ENCODE measurements at places on chromosomes 12 and 14. TPM values are rescaled to one million over a fixed set of nuclear protein-coding genes. Genes with fewer than 3 reads are reported as not detected.
A peak's percentile ranks its signal among the peaks of the same experiment; 100 is the strongest.

- H3K36me3 ChIP-seq: no peaks in the 10 kb centered on the region
- no peak overlapping the region for H3K4me3 ChIP-seq
These were observed 3.6 kb upstream of the NINJ2 start for GRCh38 chr12:666766-667308.

DNA sequence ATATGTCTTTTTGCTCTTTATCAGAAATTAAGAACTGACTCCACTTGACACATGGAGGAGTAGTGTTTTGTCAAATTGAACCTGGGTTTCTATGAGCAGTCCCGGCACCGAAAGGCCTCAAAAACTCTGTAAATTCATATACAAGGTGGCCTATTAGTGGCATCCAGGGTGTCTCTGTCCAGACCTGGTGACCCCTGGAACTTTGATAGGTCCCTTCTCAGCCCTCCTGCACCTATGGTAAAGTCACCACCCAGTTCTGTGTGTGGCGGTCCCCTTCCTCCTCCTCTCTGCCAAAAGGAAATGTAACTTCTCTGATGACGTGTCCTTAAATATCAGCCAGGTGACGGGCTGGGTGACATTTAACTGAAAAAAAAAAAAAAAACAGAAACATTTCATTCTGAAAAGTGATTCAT, 204.0 kb upstream of the FOXN3 start:
- H3K4me1 ChIP-seq: no peaks in the 10 kb centered on the region
- H3K27me3 ChIP-seq: no peaks in the 10 kb centered on the region
- no peak overlapping the region for H3K4me3 ChIP-seq
- H3K36me3 ChIP-seq: no peaks in the 10 kb centered on the region
- DNase-seq: no peak
- H3K27ac ChIP-seq: peak overlapping the region; percentile 68

- H3K4me1 ChIP-seq: no peaks in the 10 kb centered on the region
- peaks cover 7% of the 10 kb centered on the region for H3K36me3 ChIP-seq
- H3K27me3 ChIP-seq: no peaks in the 10 kb centered on the region
- H3K27ac ChIP-seq: no peak overlapping the region
These were observed 227.1 kb downstream of the TRHDE start for GRCh38 chr12:72499244-72499643.

- no peak overlapping the region for H3K4me3 ChIP-seq
- no peaks in the 10 kb centered on the region for H3K4me1 ChIP-seq
- H3K27ac ChIP-seq: no peak overlapping the region
- no peaks in the 10 kb centered on the region for H3K36me3 ChIP-seq
- DNase-seq: no peak
- no peaks in the 10 kb centered on the region for H3K27me3 ChIP-seq
These were observed 47.5 kb upstream of the DYNC1H1 start for GRCh38 chr14:101916816-101917412.

DNA sequence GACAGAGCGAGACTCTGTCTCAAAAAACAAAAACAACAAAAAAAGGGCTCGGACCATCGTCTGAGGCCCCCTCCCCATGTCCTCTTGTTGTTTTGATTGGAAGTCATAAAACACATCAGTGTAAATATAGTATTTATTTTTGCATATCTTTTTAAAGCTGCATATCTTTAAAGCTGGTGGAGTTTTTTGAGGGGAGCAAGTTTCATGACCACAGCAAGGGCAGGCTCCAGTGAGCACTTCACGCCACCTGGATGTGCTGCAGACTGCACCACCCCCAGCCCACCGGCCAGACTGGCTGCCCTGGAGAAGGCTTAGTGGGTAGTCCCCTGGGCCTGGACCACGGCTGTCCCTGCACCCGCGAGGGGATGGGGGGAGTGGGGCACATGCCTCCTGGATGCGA, 11.9 kb upstream of the BCL7A start:
- no peaks in the 10 kb centered on the region for H3K4me1 ChIP-seq
- DNase-seq: no peak
- no peaks in the 10 kb centered on the region for H3K36me3 ChIP-seq

GRCh38 chr12:24630446-24630845, 318.5 kb downstream of the BCAT1 start:
- no peaks in the 10 kb centered on the region for H3K4me1 ChIP-seq
- no peak overlapping the region for H3K4me3 ChIP-seq
- H3K36me3 ChIP-seq: no peaks in the 10 kb centered on the region

DNA sequence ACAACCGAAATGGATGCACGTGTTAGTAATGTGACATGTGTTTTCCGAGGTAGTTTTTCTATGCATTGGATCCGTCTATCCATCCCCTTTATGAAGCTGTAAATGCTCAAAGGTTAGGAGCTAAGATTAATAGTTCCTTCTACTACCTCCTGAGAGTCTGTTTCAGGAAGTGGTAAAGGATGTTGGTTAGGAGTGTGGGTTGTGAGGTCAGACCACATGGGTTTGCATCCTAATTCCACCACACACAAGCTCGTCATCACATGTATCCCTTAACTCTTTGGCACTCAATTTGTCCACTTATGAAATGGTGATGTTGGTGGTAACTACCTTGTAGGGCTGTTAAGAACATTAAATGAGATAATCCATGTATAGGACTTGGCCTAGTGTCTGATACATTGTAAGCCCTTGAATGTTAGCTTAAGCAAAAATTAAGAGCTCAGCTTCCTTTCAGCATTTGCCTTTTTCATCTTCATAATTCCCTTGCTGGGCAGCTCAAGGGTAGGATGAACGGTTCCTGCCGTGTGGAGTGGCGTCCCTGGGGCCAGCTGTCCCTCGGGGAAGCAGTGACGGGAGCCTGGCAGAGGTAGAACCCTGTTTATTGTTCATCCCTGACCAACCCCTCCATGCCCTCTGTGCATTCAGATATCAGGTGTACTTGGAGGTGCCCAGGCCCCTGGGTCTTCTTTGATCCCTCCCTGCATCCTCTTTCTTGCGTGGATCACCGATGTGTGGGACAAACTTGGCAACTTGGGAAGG, 52.3 kb downstream of the TSPAN9 start:
- H3K4me1 ChIP-seq: no peaks in the 10 kb centered on the region
- no peak for DNase-seq
- H3K4me3 ChIP-seq: no peak overlapping the region
- no peaks in the 10 kb centered on the region for H3K36me3 ChIP-seq
- no peaks in the 10 kb centered on the region for H3K27me3 ChIP-seq

DNA sequence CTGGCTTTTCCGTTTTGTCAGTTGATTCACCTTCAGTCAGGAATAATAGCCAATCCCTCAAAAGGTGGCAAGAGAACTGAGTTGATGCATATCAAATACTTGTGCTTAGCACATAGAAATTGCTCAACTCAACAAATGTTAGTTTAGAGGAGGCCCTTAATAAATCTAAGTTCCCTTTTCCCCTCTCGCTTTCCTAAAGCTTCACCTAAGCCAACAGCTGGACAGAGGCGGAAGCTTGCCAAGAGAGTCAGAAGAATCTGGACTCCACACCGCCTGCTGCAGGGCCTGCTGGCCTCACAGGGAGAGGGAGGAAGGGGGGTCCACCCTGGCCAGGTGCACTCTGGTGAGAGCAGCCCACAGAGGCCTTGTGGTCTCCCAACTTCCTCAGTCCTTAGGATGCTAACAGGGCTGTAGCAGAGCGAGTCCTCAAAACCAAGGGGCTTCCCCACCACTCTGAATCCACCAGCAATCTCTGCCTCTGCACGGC, 213.1 kb downstream of the CHST11 start:
- H3K4me3 ChIP-seq: no peak overlapping the region
- no peaks in the 10 kb centered on the region for H3K36me3 ChIP-seq
- H3K27ac ChIP-seq: no peak overlapping the region
- H3K27me3 ChIP-seq: no peaks in the 10 kb centered on the region
- no peak for DNase-seq

GRCh38 chr14:64266239-64266638, 27.9 kb downstream of the ESR2 start:
- no peaks in the 10 kb centered on the region for H3K27me3 ChIP-seq
- no peak overlapping the region for H3K27ac ChIP-seq
- no peak for DNase-seq
- H3K4me3 ChIP-seq: no peak overlapping the region
- H3K4me1 ChIP-seq: no peaks in the 10 kb centered on the region

DNA sequence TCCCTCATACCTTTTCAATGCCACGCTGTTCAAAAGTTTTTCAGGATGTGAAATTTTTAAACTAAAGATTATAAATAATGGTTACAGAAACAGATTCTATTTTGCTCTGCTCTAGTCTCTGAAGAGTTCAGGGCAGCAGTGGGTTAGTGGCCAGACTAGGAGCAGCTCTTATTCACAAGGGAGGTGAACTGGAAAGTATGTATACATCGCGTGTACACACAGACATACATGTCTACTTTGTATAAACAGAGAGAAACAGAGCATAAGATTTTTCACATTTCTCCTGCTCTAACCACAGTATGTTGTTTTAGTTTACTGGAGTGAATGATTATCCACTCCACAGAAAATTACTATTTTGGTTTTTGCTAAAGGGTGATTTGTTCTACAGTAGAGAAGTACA, 74.4 kb upstream of the CRY1 start:
- no peaks in the 10 kb centered on the region for H3K4me1 ChIP-seq
- H3K27me3 ChIP-seq: no peaks in the 10 kb centered on the region
- no peak for DNase-seq
- no peaks in the 10 kb centered on the region for H3K36me3 ChIP-seq
- H3K4me3 ChIP-seq: no peak overlapping the region
- no peak overlapping the region for H3K27ac ChIP-seq

GRCh38 chr12:60197589-60197988, 601.8 kb downstream of the SLC16A7 start:
- DNase-seq: no peak
- no peaks in the 10 kb centered on the region for H3K27me3 ChIP-seq
- H3K36me3 ChIP-seq: no peaks in the 10 kb centered on the region
- H3K4me1 ChIP-seq: no peaks in the 10 kb centered on the region
- no peak overlapping the region for H3K27ac ChIP-seq

Gene USP44
- 2.2 TPM for total RNA-seq

Gene RASSF8
- total RNA-seq: 6.9 TPM

Gene GSC
- 0.51 TPM for total RNA-seq

Gene RNASE7
- total RNA-seq: not detected

Gene PELI2
- 46.6 TPM for total RNA-seq
